ENCODE measurements at places on chromosomes 5 and 9.

DNA sequence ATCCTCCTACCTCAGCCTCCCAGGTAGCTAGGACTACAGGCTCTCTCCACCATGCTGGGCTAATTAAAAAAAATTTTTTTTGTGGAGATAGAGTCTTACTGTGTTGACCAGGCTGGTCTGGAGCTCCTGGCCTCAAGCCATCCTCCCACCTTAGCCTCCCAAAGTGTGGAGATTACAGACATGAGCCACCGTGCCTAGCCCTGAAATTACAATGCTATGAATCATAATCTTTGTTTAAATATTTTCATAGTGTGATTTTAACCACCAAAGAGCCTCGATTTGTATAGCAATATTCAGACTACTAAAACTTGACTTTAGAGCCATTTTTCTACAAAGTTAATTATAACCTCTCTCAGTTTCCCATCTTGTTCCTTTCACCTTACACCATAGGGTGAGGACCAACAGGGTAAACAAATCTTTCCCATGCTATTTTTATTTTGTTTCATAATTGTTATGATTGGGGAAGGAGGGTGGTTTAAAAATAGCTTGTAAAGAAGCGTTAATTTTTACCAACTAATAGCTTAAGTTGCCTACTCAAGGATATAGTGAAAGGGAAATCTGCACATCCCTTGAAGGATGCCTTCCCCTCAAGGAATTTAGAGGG is 32.7 kb downstream of the UBE2D2 start:
- no peak for DNase-seq

GRCh38 chr9:2726650-2727340 is 9.5 kb downstream of the KCNV2 start:
- no peak for DNase-seq

DNA sequence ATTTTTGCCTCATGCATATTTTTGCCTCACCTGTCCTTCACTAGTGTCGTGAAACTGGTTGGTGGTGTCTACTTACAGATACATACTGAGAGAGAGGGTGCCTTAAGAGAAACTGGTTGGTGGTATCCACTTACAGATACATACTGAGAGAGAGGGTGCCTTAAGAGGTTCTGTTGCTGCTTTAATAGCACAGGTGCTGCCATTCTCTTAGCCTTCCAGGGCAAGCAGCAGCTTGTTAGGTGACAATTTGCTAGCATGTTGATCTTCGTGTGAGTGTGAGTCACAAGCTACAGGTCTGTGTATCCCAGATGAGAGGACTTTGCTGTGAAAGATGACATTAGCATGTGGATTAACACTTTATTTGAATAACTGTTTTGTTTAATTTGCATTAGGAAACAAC is 1.4 kb downstream of the PTTG1 start:
- DNase-seq: no peak

- DNase-seq: no peak
These were observed 27.1 kb downstream of the MAP1B start for GRCh38 chr5:72134226-72134899.

DNA sequence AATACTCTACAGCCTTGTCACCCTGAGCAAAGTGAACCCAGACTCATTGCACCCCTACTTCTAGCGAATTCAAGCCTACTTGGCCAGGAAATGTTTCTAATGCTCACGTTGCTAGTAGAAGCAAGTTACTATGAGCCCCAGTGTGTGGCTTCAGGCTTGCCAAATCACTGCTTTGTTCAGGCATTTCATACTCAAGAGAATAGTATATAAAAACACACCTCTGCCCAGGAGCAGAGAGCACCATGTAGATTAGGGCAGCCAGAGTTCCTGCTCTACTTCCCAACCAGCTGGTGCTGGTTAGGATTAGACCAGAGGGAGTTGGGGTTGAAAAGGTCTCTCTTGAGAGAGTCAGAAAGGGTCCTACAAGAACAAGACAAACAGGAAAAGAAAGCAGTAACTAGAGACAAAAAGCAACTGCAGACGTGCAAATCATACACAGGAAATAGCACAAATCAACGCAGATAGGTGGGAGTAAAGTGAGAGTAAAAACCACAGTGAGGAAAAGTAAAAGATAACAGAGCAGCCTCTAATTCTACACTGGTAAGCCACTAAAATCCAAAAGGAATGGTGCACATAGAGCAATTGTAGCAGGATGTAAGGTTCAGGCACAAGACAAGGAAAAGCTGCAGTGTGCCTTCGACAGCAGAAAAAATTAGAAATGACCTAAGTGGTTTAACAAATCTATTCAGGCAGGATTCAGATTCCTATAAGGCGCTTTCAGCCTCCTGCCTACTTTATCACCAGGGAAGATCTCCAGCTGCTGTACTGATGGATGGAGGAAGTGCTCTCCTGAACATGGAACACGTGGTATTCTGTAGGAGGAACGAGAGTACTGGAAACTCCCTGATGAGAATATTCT is 49.6 kb upstream of the KIF2A start:
- no peak for DNase-seq

DNA sequence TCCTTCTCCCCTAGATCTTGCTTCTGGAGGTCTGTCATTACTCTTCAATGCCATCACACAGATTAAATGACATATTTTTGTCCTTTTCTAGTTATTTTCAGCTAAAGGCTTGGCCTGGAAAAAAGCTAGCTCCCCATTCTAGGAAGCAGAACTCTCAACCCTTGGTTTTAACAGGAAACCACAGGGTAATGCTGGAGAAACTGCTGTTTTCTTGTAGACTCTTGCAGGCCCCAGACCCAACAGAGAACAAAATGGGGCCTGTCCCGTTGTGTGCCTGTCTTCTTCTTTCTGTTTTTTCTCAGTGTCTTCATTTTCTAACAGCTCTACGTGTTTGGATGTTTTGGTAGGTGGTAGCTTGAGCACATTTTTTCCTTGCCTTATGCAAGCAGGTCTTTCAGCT is 21.5 kb downstream of the DCANP1 start:
- DNase-seq: no peak

DNA sequence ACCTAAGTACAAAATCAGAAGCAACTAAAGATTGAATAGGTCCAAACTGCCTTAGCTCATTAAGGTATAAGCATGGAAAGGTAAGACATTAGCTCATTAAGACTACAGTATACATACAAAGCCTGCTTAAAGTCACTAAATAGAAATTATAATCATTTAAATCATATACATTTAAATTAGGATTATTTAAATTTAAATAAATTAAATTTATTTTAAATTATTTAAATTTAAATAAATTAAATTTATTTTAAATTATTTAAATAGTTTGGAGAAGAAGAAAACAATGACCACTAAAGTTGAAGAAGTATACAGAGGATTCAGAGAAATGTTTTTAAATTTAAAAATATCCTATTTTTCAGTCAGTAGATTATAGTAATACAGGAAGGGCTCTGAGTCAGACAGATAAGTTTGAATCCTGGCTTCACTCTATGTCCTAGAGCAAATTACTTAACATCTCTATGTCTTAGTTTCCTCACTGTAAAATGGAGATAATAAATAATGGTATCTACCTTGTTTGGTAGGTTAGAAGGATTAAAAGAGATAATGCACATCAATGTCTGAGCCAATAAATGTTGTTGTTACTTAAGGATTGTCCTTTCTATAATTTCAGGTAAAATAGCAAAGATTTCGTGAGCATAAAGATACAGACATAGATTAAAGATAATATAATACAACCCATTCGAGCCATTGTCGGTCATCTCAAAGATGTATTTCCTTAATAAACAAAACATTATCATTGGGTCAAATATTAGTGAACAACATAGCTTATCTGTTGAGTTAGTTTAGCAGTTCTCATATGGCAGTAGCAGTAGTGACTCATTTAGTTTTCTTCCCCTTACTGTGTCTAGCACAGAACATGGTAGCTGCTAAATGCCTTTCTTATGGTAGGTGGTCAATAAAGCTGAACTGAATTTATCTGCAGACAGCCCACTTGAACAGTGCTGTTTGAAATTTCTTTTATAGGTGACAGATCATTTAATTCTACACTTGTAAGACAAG is 100.6 kb downstream of the KIAA0825 start:
- DNase-seq: no peak

- no peak for DNase-seq
These were observed 70.5 kb downstream of the MLLT3 start for GRCh38 chr9:20551835-20552234.

- peak; percentile 42 for DNase-seq
These were observed 179.6 kb upstream of the PITX1 start for GRCh38 chr5:135213466-135214239.

DNA sequence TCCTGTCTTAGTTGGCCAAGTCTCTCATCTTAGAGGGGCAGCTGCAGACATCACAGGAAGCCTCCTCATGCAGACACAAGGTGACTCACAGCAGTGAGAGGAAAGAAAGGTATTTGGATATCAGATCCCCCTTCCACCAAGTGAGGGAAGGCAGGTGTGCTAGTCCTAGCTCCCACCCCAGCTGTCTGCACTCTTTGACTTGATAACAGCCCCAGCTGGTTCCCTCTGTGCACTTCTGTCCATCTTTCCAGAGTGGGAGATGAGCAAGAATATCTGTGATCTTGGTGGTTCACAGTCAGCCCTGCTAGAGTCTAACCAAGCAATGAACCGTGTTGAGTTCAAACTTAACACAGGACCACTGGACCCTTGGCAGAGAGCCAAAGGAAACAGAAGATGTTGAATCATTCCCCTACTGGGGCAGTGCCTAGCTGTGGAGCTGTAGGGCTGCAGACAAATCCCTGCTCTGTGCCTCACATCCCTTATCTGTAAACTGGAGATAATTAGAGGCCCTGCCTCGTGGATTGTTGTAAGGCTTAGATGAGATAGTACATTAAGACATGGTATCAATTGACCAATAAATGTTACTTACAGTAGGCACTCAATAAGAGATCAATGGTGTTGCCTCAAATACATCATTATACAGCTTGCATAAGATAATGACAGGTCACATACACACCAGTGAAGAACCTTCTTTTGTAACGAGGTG is 39.1 kb downstream of the SH3RF2 start:
- no peak for DNase-seq

DNA sequence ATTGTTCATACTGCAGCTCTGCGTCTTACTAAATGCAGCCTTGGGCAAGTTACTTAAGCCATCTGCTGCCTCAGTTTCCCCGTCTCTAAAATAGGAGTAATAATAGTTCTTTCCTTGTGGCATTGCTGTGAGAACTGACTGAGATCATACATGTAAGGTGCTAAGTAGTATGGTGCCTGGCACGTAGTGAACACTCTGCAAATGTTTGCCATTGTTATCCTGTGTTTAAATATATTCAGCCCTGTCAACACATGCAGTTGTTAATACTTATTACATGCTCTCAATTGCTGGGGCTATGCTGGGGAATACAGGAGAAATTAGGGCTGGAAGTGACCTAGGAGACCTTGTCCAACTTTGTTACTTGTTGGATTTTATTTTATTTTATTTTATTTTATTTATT is 105.2 kb upstream of the RAI14 start:
- DNase-seq: no peak

GRCh38 chr9:101014566-101014965 is 14.0 kb upstream of the PLPPR1 start:
- DNase-seq: no peak

DNA sequence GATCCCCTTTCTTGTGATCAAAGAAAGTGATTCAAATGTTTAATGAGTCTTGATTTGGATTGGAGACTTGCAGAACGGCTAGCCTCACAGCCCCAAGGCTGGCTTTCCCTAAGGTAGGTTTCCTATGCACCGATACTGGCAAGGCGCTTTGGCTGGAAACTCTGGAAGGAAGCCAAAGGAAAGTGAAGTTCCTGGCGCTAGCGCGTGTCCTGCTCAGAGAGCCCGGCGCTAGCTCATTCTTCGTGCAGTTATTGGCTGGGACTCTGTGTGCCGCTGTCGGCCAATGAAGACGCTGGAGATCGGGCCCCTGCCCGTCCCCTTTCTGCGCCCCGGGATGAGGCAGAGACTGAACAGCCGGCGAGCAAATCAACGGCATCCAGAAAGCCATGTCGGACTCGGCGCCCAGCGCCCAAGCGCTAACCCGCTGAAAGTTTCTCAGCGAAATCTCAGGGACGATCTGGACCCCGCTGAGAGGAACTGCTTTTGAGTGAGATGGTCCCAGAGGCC is at the start of gene PCDHGC3:
Gene PCDHGC3, plus strand, starts transcription at position 342 of the 507 bp plus-strand sequence. Its CDS starts 151 bp downstream, at position 493.
- peak; percentile 97 for DNase-seq

DNA sequence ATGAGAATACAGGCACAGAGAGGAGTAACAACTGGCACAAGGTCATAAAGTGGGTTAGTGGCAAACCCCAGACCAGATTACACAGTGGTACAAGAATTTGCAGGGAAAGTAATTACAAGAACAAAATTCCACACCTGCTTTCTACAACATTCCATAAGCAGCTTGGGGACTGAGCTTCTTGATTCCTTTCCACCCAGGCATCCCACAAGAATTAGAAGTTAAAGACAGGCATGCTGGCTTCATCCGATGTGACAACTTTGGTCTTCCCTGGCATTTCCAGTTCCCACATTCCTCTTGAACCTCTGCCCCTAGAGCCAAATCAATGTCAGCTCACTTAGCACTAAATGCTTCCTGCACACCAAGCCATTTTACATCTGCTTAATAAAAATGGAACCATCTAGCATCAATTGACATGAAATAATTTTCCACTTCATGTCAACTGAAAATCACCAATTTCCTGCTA is 435.8 kb upstream of the PAPPA start:
- DNase-seq: no peak

- DNase-seq: peak; percentile 39
These were observed 27.5 kb upstream of the FCN2 start for GRCh38 chr9:134852906-134853654.

DNA sequence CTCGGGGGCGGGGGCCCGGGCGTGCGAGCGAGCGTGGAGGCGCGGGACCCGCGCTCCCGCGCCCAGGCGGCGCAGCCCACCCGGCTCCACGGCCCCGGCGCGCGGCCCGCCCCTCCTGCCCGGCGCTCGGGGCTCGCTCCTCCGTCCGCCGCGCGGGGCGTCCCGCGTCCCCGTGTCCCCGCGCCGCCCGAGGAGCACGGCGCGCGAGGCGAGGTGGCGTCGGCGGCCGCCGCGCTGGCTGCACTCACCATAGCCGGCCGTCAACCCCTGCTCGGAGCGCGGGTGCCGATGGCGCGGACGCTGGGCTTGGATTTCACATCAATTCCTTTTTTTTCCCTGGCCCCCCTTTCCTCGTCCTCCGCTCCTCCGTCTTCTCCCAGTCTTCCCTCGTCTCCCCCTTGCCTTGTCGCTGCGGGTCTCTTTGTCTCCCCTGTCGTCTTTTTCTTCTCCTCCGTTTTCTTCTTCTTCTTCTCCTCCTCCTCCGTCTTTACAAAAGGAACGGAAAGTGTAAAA is 494 bp downstream of the PTCH1 start:
- no peak for DNase-seq

DNA sequence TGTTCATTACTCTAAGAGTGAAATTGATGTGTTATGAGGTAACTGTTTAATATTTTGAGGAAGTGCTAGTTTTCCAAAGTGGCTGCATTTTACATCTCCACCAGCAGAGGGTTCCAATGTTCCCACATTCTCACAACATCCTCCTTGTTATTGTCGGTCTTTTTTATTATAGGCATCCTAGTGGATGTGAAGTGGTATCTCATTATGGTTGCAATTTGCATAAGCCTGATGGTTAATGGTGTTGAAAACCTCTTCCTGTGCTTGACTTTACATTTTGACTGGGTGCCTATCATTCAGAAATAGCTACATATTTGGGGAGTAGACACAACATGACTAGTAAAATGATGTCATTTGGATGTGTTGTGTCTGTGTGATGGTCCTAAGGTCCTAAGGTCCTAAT is 143.6 kb downstream of the MRPS30 start:
- DNase-seq: peak; percentile 56

GRCh38 chr9:112315331-112316257 is 17.8 kb downstream of the PTBP3 start:
- DNase-seq: no peak
